ENCODE measurements at places on chromosomes 12 and 14.

DNA sequence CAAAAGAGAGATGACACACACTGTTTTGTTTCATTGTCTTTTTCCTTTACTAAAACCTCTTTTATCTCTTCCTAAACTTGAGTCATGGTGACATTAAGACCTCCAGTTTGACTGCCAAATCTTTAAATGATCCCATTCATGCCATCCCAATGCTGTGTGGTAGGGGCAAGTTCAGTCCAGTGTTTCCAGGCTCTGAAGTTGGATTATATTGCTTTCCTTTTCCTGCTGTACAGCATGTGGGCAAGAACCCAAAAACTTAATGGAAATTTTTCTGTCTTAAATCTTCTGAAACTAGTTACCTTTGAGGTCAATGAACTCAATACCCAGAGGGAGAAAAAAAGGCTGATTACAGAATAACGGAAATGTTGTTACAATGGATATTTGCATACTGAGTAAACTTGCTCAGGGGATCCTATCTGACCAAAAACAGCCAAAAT is 187.1 kb upstream of the FAR2 start:
- no peak for DNase-seq

- DNase-seq = no peak
These were observed 21.2 kb downstream of the TRIM9 start for GRCh38 chr14:51073731-51074130.

GRCh38 chr12:10121278-10121677 is 8.7 kb downstream of the CLEC7A start:
- no peak for DNase-seq

DNA sequence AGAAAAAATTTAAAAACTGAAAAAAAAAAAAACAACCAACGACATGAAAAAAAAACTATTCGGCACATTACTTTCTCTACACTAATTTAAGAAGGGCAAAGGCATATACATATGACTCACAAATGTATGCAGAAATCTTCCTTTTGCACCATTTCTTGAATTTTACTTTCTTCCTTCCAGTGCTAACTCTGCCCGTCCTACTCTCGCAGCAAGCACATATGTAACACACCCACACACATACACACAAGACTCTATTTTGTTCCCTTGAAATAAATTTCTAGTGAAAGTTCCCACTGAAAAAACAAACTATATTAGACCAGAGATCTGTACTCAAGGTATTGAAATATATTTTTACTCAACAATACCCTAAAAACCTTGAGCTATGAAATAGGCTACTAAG is 14.6 kb downstream of the BTG1 start:
- no peak for DNase-seq

GRCh38 chr14:59081720-59082119 is 106.7 kb upstream of the DAAM1 start:
- DNase-seq = no peak

GRCh38 chr14:71560751-71561150 is 371.5 kb upstream of the RGS6 start:
- DNase-seq = no peak

DNA sequence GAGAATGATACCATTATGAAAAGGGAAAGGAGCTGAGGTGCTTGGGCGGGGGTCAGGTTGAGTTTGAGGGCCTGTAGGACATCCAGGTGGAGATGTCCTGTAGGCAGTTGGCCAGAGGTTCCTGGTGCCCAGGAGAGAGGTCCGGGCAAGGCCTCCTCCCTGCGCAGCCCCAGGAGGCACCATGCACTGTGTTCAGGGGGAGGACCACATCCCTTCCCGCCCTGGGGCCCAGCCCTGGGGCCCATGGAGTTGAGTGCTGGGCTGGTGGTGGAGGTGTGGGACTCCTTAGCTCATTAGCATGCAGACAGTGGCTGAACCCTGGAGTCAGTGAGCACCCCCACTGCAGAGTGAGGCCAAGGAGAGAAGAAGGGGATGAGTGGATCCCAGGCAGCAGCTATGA is 5.7 kb upstream of the FAIM2 start:
- DNase-seq = no peak

DNA sequence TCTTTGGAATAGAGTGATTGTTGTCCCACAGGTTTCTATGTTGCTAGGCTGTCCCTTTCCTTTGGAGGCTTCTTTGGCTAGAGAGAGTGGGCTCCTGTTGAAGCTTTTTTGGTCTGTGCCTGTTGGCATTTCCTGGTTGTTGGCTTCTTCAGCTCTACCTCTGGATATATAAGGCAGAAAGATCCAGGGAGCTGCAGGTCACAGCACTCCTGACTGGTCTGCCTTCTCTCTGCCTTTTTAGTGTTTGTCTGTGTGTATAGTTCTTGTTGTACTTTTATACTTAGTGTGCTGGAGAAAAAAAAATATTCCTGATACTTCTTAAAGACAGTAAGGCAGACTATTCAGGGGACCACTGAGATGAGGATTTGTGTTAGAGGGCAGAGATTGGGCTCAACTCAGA is 202.7 kb downstream of the FBXL14 start:
- no peak for DNase-seq

DNA sequence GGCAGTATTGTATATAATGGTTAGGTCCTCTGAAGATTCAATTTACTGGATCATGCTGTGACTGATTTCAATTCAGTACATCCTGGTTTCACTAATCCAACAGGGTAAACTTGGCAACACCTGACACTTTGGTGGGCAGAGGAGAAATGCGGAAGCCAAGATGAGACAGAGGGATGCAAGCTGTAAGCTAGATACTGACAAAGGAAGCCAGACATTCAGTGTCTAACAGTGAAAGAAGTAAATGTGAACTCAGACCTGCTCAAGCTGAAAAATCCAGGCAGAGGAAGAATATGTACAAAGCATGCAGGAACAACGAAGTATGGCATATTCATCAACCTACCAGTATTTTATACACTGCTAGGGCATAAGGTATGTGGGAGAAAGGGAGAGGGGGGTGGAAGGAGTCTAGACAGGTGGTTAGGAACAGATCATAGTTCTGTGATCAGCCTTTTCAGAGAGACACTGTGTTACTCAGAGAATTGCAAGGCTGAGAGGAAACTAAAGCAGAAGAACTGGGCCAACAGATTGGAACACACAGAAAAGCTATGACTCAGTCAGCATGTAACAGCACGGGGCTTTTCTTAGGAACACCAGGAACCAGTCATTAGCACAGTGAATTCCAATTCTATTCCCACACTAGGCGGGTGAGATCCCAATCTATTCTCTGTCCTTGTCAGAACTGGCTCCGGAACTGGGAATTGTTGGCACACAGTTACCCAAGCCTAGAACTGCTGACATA is 40.3 kb downstream of the NELL2 start:
- DNase-seq = no peak

- DNase-seq = peak; percentile 34
These were observed 290.7 kb upstream of the TMPO start for GRCh38 chr12:98224584-98225221.

GRCh38 chr14:75811872-75812499 is 150.9 kb downstream of the TTLL5 start:
- DNase-seq = no peak

DNA sequence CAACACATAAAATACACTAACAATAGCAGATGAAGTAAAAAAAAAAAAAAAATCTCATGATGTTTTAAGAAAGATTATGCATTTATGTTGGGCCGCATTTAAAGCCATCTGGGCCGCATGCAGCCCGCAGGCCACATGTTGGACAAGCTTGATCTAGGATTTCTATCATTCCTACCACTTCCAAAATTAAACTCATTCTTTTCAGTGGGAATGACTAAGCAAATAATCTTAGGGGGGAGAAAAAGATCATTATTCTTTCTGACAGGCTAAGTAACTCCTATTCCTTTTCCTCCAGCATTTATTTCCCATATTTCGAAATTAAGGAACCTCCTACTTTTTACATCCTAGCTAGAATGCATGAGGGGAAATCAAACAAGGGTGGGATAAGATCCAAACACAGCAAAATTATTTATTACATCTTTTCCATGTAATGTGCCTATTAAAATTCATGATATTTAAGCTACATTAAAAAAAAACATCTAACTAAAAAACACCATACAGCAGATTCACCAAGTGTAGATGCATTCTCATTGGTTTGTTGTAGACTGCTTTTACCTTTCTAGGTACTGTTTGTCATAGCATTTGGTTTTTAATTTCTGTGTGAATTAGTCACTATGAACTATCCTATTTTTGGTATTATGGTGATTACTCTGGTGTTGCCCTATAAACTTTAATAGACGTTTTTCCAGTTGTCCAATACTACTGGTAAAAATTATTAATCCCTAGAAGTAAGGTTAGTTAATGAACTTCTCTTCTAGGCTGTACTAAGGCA is 76.1 kb downstream of the RASSF8 start:
- DNase-seq = no peak

- no peak for DNase-seq
These were observed 95.9 kb downstream of the OTOGL start for GRCh38 chr12:80195074-80195726.

GRCh38 chr12:39464976-39465695 is 22.2 kb upstream of the KIF21A start:
- no peak for DNase-seq

DNA sequence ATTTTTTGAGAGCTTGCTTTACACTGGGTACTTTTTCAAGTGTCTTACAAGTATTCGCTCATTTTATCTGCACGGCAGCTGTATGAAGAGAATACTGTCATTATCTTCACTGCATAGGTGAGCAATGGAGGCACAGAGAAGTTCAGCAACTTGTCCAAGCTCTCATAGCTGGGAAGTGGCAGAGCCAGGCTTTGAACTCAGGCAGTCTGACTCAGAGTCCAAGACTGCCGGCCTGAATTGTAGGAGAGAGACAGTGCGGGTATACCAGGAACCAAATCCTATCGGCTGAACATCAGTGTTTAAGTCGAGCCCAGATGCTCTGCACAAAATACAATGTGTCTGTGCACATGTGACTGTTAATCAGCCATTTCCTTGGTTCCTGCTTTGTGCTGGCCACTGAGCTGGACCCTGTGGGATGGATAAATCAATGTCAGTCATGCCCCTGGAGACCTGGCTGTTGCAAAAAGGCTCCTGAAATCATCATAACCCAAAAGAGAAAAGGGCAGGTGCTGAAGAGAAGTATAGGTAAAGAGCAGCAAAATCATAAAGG is 474.6 kb downstream of the DPF3 start:
- DNase-seq = no peak

GRCh38 chr12:49705479-49706134 is 1.6 kb downstream of the FMNL3 start:
- DNase-seq = peak; percentile 48

GRCh38 chr12:93128332-93128707 is 199.2 kb upstream of the EEA1 start:
- DNase-seq = no peak

DNA sequence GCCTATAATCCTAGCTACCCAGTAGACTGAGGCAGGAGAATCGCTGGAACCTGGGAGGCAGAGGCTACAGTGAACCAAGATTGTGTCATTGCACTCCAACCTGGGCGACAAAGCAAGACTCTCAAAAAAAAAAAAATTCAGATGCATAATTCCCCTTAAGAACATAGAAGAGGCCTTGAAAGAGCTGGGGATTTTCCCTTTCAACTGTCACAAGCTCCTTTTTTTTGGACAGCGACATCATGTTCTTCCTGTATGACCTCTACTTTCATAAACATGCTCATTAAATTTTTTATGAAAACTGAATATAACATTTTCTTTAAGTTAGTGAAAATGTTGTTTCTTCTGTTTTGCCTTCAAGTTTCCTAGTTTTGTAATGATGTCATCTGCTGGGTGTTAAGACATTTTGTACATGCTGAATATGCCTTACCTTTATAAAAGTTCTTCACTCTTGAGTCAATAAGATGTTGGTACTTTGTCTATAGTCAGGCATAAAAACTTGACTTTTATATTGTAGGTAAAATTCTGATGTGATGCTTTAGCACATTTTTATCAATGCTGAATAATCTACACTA is 76.0 kb downstream of the PTHLH start:
- peak; percentile 34 for DNase-seq

DNA sequence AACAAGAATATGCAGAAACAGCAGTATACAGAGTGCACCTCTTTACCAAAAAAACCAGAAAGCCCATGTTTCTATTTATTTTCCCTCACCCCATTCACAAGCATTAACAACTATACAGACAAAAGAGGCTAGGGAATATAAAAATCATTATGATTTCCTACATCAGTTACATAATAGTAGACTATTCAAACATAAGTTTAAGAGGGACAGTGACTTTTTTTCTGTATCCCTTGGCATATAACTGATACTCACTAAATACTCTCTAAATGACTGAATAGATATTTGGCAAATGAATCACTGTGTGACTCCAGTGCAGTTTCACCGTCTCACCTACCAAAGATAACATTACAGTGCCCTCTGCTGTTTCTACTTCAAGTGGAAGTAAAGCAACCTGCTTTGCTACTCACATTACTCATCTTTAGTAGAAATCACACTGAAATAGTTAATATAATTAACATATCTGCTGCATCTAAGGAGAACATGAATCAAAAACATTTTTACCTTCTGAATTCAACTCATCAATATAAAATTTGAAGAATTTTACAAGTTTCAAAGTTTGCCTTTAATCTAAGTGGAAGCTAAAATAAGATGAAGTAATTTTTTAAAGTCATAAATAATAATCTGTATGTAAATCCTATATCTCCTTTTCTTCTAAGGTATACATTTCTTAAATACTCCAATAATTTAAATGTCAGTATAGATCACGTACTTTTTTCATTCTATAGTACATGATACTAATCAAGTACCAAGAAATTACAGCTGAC is 103.8 kb downstream of the OSBPL8 start:
- DNase-seq = peak; percentile 34

DNA sequence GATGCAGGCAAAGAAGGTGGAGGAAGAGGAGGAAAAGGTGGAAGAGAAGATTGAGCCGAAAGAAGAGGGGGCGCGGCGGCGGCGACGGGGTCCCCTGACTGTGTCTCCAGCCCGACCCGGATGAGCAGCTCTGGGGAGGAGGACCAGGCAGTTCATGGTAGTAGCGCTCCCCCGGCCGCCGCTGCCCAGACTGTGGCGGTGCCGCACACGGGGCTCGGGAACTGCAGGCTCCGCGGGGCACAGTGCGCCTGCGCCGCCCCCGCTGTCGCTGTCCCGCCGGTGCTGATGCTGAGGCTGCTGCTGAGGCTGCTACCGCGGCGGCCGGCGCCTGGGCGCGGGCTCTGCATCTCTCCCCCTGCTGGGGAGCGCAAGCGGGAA is at the start of gene KCNH5:
Gene KCNH5, minus strand, starts transcription at position 225 of the 378 bp plus-strand sequence. CDS start 272 bp downstream, outside the sequence.
- peak; percentile 19 for DNase-seq

DNA sequence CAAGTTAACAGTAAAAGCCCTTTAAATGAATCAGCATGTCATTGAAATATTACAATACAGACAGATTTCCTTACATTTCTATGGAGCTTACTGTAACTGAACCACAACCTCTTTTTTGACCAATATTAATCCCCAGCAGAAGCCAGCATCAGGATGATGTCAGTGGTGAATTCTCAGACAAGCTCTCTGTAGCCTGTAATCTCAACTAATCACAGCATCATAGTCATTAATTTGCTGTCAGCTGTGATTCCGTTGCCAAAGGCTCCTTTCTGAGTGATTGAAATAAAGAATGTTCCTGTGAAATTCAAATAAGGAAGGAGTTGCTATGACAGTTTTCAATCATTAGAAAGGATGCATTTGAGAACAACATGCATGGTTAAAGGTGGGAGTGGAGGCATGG is 323.1 kb downstream of the PDZRN4 start:
- DNase-seq = no peak

- peak; percentile 79 for DNase-seq
These were observed 31.2 kb downstream of the TC2N start for GRCh38 chr14:91835920-91836843.

All from GM06990 (cell line).